ENCODE measurements at places on chromosomes 5 and 9. TPM values are rescaled to one million over a fixed set of nuclear protein-coding genes. Genes with fewer than 3 reads are reported as not detected.

DNA sequence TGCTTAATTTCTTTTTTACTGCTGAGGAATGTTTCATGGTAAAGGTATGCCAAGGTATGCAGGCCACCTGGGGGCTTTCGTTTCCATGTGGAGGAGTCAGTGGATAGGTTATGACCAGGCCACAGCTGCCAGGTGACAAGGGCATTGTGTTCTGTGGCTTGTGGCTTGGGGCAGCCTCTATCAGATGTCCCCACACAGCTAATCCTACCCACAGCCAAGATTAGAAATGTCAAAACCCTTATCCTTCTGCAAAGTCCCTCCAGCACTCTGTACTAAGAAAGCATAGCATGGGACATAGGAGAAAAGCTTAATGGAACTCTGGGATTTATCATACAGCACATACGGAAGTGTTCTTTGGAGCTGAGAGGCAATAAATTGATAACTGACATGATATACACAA is 171.2 kb upstream of the S1PR3 start:
- H3K36me3 ChIP-seq: no peaks in the 10 kb centered on the region
- no peak overlapping the region for H3K27ac ChIP-seq
- no peak for DNase-seq
- no peaks in the 10 kb centered on the region for H3K27me3 ChIP-seq

DNA sequence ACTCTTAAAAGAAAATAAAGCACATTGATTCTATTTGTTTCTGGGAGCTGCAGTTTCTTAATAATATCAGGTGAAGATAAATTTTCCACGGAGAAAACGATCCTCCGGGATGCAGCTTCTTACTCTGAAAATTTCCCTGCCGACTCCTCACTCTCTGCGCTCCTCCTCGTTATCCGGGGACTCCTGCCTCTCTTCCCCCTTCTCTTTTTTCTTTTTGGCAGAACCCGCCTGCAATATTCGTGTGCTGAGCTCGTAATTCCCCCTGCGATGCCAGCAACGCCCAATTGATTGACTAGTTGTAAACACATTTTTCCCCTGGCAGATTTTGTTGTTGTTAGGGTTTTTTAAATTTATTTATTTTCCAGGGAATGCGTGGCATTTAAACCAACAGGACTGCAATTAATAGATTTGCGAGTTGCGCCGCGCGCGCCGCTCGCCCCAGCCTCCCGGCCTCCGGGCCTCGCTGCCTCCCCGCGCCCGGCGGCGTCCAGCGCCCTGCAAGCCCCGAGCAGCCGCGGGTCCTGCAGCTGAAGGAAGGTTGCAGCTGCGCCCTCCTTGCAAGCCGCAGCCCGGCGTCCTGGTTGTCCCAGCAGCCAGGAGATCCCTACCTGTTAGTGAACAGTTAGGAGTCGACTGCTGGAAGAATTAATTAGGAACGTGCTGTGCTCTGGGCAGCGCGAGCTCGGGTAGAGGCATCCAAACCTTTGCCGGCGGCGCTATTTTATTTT is 2.2 kb downstream of the NTNG2 start:
- H3K27ac ChIP-seq: no peak overlapping the region
- no peaks in the 10 kb centered on the region for H3K27me3 ChIP-seq
- H3K4me3 ChIP-seq: no peak overlapping the region
- no peaks in the 10 kb centered on the region for H3K36me3 ChIP-seq

GRCh38 chr9:78539904-78540303 is 243.0 kb downstream of the PSAT1 start:
- no peak overlapping the region for H3K4me3 ChIP-seq
- H3K27me3 ChIP-seq: no peaks in the 10 kb centered on the region
- H3K4me1 ChIP-seq: no peaks in the 10 kb centered on the region
- no peaks in the 10 kb centered on the region for H3K36me3 ChIP-seq
- DNase-seq: no peak
- H3K27ac ChIP-seq: no peak overlapping the region

DNA sequence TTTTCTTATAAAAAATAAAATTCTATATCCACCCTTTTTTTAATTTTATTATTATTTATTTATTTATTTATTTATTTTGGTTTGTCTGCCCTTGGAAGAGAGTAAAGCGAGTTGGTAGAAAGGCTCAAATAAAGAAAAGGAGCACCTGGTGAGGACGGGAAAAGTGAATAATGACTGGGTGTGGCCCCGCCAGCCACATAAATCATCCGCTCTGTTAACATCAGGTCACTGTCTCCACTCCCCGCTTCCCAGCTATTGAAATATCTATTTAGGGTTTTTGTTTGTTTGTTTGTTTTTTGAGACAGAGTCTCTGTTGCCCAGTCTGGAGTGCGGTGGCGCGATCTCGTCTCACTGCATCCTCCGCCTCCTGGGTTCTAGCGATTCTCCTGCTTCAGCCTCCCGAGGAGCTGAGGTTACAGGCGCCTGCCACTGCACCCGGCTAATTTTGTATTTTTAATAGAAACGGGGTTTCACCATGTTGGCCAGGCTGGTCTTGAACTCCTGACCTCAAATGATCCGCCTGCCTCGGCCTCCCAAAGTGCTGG is 844 bp downstream of the POLR3G start:
- no peak overlapping the region for H3K27ac ChIP-seq
- H3K4me1 ChIP-seq: no peaks in the 10 kb centered on the region
- H3K4me3 ChIP-seq: peak overlapping the region; percentile 78
- DNase-seq: no peak
- H3K36me3 ChIP-seq: no peaks in the 10 kb centered on the region

Gene GKAP1
- 13.1 TPM for total RNA-seq
